ENCODE measurements at places on chromosomes 3 and 15.

- DNase-seq = no peak
Measured at GRCh38 chr3:149466192-149466591, 8.3 kb upstream of the TM4SF4 start.

DNA sequence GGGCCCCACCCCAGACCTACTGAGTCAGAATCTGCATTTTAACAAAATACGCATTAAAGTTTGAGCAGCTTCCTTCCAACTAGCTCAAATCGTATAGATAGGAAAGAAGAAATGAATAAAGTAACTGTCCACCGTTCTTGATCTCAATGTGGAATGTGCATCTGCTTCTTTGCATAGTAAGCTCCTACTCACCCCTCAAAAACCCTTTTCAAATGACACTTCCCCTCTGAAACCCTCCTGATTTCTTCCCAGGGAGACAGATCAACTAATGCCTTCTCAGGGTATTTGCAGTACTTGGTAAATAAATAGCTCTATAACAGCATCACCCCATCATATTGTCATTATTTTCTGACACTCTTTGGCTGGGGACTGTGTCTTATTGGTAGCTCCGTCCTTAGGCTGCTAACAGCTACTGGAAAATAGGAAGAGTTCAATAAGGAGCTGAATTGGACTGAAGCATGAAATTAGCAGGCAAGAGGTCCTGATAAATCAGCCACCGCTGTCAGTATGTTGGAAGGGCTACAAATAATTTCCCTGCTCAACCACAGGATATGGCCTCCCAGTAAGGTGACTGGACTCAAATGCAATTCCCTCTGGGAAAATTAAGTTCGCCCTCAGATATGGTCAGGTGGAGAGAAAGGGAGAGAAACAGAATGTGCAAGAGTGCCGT lies 10.2 kb downstream of the OXTR start:
- DNase-seq = no peak

GRCh38 chr3:101466465-101467309 lies 46.3 kb downstream of the SENP7 start:
- no peak for DNase-seq

- DNase-seq = no peak
Measured at GRCh38 chr15:77503240-77503639, 82.6 kb downstream of the HMG20A start.

GRCh38 chr15:40929660-40930429 lies 705 bp downstream of the DLL4 start:
- DNase-seq = no peak

DNA sequence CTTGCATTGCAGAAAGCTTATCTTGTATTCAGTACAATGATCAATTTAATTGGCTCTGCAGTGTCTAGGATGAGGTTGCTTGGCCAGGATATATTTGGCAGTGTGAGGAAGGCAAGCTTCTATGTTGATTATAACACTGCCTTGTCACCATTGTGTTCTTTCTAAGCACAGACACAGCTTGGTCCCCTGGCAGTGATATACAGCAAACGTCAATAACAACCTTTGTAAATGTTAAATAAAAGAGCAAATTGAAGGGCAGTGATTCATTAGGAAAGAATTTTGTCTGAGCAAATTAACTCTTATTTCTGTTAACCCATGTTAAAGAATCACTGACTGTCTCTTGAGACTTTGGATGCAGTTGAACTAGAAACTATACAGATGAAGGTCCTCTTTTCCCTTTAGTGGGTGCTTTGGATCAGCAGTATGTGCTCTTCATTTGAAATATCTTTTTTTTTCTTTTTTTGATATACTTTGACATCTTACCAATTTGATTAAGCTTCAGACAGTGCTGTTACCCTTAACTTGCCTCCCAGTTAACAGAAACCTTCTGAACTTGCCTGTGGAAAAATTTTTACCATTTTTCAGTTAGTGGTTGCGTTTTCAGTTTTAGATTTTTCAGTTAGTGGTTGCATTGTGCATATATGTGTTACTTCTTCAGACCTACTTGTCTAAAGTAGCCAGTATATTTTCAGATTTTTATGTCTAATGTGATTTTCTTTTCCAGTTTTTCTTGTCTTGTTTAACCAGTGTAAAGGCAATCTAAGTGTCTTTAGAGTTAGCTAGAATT lies 199.8 kb downstream of the TCF12 start:
- DNase-seq = no peak
